ENCODE measurements at places on chromosomes 12 and 14.
A peak's percentile ranks its signal among the peaks of the same experiment; 100 is the strongest.

GRCh38 chr12:47611906-47612305 is 93.9 kb downstream of the RPAP3 start:
- no peak for DNase-seq

DNA sequence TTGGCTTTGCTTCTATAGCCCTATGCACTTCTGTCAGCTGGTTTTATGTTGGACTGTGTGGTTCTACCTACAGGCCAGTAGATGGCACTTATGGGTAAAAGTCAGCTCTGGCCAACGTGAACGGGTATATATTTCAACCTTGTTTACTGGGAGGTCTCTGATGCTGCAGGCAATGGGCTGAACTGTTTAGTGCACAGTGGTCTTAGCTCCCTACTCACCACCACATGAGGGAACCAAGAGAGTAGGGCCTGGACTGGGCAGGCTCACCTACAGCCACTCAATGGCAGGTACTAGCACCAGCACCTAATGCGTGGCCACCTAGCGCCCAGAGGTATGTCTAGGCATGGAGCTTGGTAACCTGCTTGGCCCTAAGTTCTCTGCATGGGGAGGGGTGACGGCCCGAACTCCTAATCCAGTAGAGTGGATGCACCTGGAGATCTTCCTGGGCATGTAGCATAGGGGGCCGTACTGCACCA is 481.8 kb downstream of the TMEM117 start:
- no peak for DNase-seq

- peak; percentile 72 for DNase-seq
These were observed 2.6 kb upstream of the BCL11B start for GRCh38 chr14:99274346-99275221.

GRCh38 chr12:111428728-111429175 is 23.0 kb downstream of the SH2B3 start:
- no peak for DNase-seq

- DNase-seq: no peak
These were observed 29.5 kb upstream of the MSRB3 start for GRCh38 chr12:65248656-65249633.
